Activated T-helper 1 cell treated with anti-CD3 and anti-CD28 coated beads, Interleukin-2, amount 50 U/mL, for 16 hours (primary cell): ENCODE measurements at places on chromosomes 16 and 17.

GRCh38 chr17:13513039-13513405 lies 88.7 kb downstream of the HS3ST3A1 start:
- no peak for DNase-seq

DNA sequence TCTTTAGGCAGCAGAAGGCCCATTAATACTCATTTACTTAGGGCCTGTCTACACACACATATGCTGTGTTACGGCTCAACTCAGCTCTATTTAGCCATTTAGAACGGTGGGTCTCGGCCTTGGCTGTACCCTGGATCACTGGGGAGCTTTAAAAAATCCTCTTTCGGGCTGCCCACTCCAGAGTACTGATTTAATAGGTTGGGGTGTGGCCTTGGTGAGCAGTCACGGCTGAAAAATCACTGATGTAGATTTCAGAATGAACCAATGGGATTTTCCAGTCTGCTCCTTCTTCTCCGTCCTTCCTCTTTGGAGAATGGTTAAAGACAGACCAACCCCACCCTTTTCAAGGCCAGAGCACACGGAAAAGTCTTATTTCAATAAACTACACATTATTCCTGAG lies 223.5 kb downstream of the CCDC182 start:
- no peak for DNase-seq

- DNase-seq, result no peak
Observed at GRCh38 chr17:66432411-66432957, 130.1 kb downstream of the PRKCA start.

- no peak for DNase-seq
Observed at GRCh38 chr16:12184419-12184917, 207.9 kb downstream of the SNX29 start.

- DNase-seq, result peak; percentile 24
Observed at GRCh38 chr16:90008708-90009145, 10.5 kb downstream of the DBNDD1 start.

- DNase-seq, result peak; percentile 40
Observed at GRCh38 chr16:67399218-67399733, 6.0 kb upstream of the TPPP3 start.

- no peak for DNase-seq
Observed at GRCh38 chr17:41518031-41518430, 659 bp downstream of the KRT15 start.

DNA sequence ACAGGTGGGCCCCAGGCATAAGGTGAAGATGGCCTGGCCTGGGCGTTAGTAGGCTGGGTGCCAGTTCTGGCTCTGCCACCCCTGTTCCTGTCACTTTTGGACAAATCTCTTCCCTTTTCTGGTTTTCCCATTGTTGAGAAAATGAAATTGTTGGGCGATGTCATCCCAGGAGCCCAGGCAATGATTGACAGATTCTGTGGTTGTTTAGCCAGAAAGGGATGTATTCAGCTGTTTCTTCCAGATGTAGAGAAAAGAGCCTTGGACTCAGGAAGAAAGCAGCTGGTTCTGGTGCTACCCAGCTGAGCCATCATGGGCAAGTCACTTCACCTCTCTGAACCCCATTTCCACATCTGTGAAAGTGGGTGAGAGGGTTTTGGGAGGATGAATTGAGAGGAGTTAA lies 60.1 kb upstream of the MRTFB start:
- DNase-seq, result no peak
